ENCODE measurements at places on chromosomes 16 and 17.

- no peak for DNase-seq
Measured at GRCh38 chr17:45277992-45278391, 16.1 kb upstream of the SPATA32 start.

GRCh38 chr17:29643817-29644160 lies 21.1 kb upstream of the CORO6 start:
- no peak for DNase-seq

- no peak for DNase-seq
Measured at GRCh38 chr17:31825961-31826691, 32.9 kb downstream of the COPRS start.

- DNase-seq = no peak
Measured at GRCh38 chr16:66588981-66589713, 9.9 kb downstream of the CMTM2 start.

- no peak for DNase-seq
Measured at GRCh38 chr16:59878999-59879398, 1144.9 kb upstream of the GOT2 start.

DNA sequence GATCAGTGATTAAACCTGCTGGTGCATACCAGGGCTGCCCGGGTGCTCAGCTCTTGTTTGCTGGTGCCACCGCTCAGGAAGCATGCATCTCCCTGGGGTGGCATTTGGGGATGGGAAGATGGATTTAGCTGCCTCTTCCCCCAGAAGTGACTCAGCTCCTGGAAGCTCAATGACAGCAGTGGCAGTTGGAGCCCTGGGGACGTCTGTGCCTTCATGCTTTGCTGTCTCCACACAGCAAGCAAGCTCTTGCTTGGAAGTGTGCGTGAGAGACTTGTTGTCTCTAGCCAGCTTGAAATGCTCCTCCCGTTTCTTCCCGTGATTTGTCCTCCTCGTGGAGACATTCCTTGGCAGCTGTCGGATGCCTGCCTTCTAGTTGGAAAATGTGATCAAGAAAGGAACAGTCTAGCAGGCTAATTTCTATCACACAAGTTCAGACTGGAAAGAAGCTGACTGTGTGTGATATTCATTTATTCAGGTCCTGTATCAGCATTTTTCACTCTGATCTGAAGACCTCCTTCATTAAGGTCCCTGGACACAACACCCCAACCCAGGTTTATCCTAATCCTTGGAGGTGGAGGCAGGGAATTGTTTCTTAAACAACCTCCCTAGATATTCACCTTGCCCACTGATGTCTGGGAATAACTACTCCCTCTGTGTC lies 73.0 kb downstream of the BMERB1 start:
- DNase-seq = no peak

DNA sequence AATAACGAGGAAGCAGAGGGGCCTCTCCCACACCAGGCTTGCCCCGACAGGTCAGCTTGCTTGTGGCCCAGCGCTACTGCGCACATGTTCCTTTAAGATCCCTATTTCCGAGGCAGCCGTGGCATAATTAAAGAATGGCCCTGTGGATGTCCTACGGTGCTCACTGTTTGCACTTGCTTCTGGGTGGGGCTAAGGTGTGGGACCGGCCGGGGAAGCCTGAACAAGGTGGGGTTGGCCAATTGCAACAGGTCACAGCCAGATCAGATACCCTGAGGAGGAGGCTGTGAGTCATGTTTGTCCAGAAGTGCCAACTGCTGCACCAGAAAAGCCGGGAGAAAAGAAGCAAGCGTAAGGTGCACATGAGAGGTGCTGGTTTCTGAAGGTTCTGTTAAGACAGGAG lies 158.5 kb upstream of the CACNG5 start:
- DNase-seq = no peak

GRCh38 chr17:34387566-34387965 lies 24.5 kb upstream of the CCL1 start:
- DNase-seq = no peak

DNA sequence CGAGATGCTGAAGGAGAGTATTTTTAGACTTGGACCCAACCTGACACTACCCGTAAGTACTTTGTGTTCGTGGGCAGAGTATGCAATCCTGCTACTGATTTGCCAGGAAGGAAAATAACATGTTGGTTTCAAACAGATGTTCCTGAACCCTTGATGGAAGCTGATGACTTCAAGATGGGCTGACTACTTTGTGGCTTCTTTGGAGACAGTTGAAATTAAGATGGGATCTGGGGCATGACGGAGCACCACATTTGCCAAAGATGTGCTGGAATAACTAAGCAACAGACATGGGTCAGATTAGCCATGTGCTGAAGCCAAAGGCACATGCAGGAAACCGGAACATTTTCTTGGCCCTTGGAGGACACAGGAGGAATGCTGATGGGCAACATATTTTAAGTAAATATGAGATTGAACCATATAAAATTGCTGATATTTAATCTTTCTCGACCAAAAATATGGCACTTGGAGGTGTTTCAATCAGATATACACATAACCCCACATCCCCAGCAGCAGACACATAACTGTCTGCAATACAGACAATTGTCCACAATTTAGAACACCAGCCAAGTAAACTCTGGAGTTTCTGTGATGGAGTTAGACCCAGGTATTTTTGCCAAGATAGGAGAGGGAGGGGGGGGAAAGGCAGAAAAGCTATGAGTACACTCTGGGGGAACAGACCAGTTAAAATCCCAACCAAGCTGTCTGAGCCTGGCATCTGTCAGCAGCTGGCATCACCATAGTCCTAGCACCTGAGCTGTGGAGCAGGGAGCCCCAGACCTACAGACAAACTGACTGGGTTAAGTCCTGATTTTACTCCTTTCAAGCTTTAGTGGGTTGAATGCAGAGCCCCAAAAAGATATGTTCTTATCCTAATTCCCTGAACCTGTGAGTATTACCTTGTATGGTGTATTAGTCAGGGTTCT lies 329.4 kb upstream of the CDH5 start:
- DNase-seq = no peak

DNA sequence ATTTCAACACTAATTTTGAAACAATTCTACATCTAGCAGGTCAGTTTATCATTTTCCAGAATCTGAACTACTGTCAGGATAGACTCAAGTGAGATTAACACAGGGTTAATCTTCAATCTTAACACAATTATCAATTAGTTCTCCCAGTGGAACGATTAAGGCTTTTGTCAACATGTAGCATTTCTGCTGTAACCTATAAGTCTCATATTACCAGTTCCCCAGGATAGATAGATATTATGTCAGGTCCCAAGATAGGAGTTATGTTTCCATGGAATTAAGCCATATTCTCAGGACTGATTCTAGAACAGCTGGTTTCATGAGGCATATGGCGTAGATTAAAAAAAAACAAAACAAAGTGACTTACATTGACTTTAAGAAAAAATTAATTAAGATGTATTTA lies 4.4 kb upstream of the FBF1 start:
- peak; percentile 85 for DNase-seq

Data from NCI-H82 (cell line).